ENCODE measurements at places on chromosomes 11 and 22.

DNA sequence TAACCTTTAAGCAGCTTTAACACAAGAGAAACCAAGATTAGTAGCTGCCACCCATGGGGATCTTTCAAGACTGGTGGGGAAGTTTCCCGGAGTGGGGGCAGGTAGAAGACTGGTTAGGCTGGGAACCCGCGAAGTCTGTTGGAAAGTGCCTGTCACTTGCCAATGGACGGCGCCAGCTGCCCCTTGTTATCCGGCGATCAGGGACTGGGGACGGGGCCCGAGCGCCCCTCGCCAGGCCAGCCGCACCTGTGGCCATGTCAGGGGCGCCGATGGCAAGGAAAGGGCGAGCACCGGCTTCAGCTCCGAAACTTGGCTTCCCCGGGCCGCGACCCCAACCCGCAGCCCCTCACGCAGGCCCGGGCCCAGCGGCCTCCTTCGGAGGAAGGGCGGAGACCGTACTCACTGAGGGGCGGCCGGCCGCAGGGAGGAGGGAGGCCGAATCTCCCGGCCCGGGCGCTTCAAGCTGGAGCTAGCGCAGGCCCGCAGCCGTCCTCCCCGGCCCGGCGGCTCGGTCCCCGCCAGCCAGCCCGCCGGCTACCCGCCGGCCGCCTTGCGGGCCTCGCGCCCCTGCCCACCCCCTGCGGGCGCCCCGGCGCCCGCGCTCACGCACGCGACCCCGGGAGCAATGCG is 539 bp downstream of the EIF4ENIF1 start:
- DNase-seq, result peak; percentile 47

DNA sequence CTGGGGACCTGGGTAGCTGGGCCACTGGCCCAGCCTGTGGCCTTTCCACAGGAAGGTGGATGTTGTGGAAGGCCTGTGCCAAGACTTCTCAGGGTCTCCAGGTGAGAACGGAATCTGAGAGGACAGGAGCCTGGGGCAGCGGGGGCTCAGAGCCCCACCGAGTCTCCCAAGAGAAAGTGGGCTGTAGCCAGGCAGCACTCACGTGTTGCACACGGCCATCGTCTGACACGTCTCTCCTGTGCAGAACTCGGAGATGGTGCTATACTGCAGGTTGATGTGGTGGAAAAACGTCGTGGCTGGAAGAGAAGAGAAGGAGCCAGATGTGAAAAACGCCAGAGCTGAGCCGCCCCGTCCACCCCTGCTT is 6.4 kb downstream of the MOB2 start:
- DNase-seq, result no peak

DNA sequence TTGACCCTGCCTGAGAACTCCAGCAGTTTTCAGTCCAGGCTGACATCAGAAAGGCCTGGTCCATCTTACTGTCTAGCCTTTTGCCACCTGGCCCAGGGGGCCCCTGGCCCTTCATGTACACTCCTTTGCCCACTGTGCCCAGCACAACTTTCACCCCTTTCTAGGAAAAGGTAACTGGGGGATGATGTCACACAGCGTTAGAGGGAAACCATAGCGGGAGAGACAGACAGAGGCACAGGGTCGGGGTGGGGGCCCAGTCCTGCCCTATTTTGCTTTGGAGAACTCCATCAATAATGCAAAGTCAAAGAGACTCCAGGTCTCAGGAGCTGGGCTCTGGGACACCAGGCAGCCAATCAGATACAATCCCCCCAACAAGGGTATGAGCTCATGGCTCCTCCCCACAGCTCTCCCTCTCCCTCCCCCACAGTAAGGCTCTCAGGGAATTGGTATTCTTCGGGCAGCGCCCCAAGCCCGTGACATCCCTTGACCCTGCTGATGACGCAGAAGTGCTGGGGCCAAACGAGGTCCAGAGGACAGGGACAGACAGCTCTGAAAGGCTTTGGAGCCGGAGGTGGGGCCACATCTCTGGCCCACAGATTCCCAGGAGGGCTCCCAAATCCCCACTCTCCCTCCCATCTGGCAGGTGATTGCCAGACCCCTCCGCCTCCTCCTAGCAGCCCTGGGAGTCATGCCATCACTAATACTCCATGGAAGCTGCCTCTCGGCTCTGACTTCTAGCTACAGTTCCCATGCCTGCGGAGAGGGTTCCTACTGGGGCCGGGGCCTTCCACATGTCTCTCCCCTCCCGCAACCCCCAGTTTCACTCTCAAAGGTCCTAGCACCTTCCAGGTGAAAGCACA is 5.9 kb downstream of the USP2 start:
- DNase-seq, result peak; percentile 87

DNA sequence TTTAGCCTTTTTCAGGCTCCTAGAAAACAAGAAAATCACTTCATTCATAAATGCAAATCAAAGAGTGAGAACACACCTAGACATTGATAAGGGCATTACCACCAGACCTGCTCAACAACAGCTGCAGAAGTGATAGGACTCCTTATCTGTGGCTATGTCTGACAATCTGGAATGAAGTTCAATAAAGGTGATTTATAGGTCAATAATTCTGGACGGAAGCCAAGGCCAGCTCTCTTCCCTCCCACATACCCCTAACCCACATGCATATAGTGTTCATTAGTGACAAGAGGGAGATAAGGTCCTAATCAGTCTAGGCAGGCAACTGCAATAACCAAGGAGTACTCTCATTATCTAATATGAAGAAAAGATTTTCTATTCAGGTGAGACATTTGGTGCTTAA is 111.3 kb downstream of the ETS1 start:
- no peak for DNase-seq

DNA sequence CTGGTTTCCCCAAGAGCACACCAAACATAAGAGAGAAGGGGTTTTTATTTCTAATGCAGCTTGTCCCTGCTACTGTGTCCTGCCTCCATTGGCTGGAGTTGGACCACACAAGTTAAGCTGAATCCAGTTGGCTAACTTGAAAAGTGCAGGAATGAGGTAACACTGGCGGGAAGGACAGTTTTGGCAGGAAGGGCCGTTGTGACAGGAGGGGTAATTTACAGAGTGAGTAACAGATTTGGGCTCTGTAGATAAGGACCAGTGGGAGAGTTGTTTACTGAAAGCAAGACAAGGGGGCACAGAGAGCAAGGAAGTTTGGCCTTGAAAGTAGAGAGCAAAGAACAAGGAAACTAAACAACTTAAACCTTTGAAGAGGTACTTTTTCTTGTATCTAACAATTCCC is 1623.3 kb upstream of the RAG2 start:
- no peak for DNase-seq

- no peak for DNase-seq
Measured at GRCh38 chr11:13283636-13284035, 6.0 kb downstream of the BMAL1 start.

- peak; percentile 26 for DNase-seq
Measured at GRCh38 chr11:17528906-17529843, 15.0 kb downstream of the USH1C start.

DNA sequence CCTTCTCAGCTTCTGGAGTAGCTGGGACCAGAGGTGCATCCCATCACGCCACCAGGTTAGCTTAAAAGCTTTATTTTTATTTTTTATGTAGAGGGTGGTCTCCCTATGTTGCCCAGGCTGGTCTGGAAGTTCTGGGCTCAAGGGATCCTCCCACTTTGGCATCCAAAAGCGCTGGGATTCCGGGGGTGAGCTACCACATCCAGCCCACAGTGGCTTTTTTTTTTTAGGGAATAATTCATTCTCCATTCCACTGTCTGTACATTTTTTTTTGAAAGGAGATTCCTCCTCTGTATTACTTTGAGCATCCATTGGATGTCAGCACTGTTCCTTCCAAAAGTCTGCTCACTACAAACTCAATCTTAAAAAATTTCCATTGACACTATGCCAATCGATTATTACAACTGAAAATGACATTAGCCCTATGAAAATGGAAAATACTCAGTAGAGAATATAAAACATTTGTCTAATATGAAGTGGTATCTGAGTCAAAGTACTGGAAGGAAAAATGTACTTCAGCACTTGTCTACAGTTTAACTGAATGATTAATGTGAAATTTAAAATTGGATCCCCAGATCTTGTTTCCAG is 1.3 kb upstream of the LPXN start:
- no peak for DNase-seq

- DNase-seq, result no peak
Measured at GRCh38 chr11:7643314-7643713, 30.0 kb downstream of the CYB5R2 start.

DNA sequence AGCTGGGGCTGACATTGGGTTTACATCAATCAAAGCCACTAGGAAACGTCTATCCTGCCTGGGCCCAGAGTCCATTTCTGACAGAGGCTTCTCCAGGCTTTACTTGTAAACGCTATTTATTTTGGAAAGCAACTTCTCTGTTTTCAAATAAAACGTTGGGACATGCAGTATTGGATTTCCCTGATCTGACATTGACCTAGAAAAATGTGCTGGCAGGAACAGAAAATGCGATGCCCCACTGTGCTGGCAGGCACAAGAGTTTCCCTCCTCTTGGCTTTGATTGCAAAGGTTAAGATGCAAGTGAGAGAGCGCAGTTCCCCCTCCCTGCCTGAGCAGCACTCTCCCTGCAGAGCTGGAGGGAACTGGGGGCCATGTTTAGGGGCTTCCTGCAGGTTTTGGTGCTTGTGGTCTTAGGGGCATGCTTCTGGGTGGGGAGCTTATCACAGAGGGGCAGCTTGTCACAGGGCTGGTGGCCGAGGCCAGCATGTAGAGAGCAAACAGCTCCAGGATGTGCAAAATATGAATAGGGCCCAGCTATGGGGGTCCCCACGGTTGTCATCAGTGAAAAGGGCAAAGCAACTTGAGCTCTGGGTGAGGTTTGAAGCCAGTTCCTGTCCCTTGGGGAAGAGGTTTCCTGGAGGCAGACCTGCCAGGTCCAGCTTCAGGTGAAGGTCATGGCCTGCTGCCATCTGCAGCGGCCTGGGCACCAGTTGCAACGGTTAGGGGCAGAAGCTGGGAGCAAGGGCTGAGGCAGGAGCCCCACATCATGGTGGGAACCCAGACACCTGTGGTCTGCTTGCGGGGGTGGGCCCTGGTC is 42.3 kb upstream of the DKK3 start:
- DNase-seq, result no peak

GRCh38 chr22:25057013-25057881 is 104.7 kb downstream of the KIAA1671 start:
- peak; percentile 46 for DNase-seq

DNA sequence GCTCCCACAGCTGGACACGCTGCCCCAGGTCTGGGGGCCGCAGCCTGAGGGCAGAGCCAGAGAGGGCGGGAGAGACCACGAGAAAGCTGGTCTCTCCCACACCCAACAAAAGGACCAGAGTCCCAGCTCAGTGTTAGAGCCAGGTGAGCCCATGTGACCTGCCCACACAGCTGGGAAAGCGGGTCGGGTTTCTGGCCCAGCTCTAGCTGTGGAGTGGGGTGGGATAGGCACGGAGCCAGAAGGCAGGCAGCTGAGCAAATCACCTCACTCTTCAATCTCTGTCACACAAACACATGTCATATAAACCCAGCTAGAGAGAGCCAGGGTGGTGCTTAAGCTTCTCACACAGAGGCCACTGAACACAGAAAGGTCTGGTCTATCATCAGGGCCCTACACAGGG is 7.8 kb upstream of the EIF3D start:
- DNase-seq, result no peak

GRCh38 chr11:94183886-94184264 is 55.2 kb downstream of the PANX1 start:
- peak; percentile 66 for DNase-seq

DNA sequence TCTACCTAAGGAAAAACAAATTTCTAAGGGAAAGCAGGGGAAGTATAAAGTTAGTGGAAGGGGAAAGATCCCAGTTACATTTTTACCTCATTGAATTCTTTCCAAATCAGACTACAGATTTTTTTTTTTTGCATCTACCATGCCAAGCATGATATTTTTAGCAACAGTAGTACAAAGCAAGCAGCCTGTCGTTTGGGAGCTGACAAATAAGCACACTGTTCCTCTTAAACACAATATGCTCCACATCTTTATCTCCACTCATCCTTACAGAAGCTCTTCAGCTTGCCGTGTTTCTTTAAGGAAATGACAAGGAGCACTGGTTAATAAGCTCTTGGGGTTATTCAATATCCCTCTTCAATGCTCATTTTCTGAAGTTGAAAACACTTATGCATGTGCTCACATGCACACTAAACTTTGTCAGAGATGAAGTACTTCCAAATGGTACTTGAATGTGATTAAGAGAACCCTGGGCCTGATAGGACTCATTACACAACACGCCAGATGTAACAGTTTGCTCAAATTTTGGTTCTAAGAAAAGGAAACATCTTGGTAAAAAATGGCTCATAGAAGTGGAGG is 53.8 kb downstream of the PAX6 start:
- no peak for DNase-seq

DNA sequence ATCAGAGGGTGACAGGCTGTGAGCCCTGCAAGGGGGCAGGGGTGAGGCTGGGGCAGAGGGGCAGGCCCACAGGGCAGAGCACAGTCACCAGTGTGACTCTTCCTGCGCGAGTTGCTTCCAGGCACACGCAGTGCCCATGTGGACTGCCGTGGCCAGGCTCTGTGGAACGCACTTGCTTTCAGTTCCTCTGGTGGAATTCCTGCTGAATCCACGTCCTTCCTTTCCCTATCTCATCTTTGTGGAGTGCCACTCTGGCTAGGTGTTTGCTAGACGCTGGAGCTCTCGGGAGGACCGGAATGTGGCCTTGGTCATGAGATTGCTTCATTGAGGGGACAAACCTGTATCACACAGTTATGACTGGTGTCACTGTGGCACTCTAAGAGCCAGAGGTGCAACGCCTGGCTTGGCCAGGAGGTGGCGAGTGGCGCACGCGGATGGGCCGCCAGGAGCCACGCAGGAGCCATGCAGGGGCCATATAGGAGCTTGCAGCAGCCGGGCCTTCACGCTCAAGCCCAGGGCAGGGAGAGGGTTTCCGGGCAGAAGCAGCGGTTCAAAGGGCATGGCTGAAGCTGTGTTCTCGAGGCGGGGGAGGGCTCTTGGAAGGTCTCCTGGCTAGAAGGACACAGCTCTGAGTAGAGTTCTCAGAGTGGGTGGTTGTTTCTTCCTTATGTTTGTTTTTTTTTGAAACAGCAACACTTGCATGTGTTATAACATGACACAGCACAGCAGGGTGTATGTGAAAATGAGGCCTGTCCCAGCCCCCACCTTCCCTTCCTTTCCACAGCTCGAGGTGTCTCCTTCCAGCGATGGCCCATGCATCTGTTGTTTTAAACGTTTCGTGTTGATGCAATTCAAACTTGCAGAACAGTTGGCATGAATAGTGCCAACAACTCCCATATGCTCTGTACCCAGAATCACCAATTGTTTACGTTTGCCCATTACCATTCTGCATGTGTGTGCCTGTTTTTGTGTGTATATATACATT is 36.2 kb downstream of the TBC1D22A start:
- DNase-seq, result peak; percentile 77

DNA sequence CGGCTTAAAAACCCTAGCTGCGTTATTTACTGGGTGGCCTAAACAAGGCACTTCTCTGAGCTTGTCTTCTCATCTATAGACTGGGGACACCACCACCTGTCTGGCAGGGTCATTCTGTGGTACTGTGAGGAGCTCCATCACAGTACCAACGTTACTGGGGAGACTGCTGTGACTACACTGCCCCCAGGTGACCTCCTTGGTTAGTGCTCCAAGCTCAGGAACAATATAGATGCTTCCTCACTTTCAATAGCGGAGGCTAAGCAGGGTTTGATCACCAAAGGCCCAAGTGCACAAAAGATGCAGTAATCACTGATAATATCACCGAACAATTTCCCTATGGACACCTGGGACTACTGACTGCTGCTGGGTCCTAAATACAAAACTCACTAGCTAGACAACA is 18.8 kb downstream of the PRPF19 start:
- DNase-seq, result no peak

GRCh38 chr11:27116684-27117083 is 76.1 kb downstream of the BBOX1 start:
- no peak for DNase-seq

Measured in heart right ventricle (tissue), 16 donors.